ENCODE measurements at places on chromosomes 1 and 21. TPM values are rescaled to one million over a fixed set of nuclear protein-coding genes. Genes with fewer than 3 reads are reported as not detected.

Gene NES
- total RNA-seq: 1.1 TPM

Gene B3GALT5
- 0.18 TPM for total RNA-seq

Gene VWA5B1
- total RNA-seq: not detected

Gene PLA2G2F
- total RNA-seq: not detected

Gene CTSS
- 16.1 TPM for total RNA-seq

Gene SMG7
- total RNA-seq: 37.7 TPM

Gene CCDC30
- total RNA-seq: 0.74 TPM

Gene SPOCD1
- total RNA-seq: 3.8 TPM

Gene C1orf94
- total RNA-seq: 0.06 TPM
